ENCODE measurements at places on chromosomes 7 and 10.

DNA sequence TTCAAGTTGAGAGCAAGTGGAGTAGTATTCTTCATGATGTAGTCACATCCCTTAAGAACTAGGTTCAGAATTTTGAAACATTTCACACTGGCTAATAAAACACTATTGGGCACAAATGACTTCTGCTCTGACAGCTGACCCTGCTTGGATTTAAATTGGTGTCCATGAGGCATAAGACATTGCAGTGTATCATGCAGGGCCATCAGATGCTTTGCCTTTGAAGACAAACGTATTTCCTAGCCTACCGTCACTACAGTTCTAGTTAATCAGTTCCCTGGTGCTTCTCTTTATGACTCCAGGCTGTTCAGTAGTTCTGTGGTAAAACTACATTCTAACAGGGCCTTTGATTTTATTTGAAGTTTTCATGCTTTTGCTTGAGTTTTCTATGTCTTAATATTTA is 168.5 kb upstream of the ZNF804B start:
- no peak for DNase-seq

GRCh38 chr10:88185830-88186229 is 322.4 kb downstream of the PTEN start:
- no peak for DNase-seq

- no peak for DNase-seq
Observed at GRCh38 chr10:28179006-28179742, 123.7 kb downstream of the MPP7 start.

- no peak for DNase-seq
Observed at GRCh38 chr7:46568420-46569132, 647.5 kb upstream of the IGFBP3 start.

- no peak for DNase-seq
Observed at GRCh38 chr7:149237502-149237901, 1.9 kb upstream of the ZNF212 start.

GRCh38 chr10:109668154-109668665 is 255.1 kb downstream of the XPNPEP1 start:
- no peak for DNase-seq

DNA sequence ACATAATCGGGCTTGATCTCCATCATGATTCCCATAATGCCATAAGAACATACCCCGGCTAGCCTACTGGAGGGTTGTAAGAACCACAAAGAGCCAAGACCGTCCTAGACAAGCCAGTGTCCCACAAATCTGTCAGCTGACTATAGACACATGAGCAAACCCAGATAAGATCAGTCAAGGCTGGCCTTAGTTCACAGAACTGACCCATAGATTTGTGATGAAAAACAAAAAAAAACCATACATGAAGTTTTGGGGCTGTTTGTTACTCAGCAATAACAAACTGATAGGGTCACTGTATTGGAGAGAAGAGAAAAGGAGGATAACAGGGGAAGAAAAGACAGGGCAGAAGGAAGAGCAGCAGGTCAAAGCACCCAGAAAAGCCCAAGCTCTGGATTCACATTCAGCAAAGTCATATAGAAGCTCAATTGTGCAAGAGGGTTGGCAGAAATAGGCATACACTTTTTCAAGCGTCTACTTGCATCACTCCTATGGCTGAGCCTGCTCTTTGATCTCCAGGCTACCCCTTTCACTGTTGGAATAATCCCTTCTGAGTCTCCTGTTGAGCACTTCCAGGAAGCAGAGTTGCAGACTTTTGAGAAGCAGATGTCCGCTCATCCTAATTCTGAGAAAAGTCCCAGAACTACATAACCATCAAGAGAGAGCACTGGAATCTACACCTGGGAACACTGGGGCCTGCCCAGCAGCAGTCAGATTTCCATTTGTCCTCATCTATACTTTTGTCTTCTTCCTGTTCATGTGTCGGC is 122.0 kb upstream of the HABP2 start:
- DNase-seq = no peak

- DNase-seq = no peak
Observed at GRCh38 chr7:98107313-98107721, 655 bp downstream of the LMTK2 start.

GRCh38 chr7:2687881-2688318 is at the start of gene AMZ1:
Gene AMZ1 (plus strand): TSS chr7:2688202. CDS start chr7:2700452, 12,250 bp downstream.
- DNase-seq = no peak

- no peak for DNase-seq
Observed at GRCh38 chr7:131499801-131500200, 56.6 kb downstream of the PODXL start.

- no peak for DNase-seq
Observed at GRCh38 chr7:155774947-155775346, 37.3 kb downstream of the SHH start.

- DNase-seq = no peak
Observed at GRCh38 chr7:114508086-114508485, 93.5 kb downstream of the FOXP2 start.

- no peak for DNase-seq
Observed at GRCh38 chr10:61397175-61397986, 55.8 kb downstream of the TMEM26 start.

GRCh38 chr7:16063221-16063620 is 358.1 kb downstream of the CRPPA start:
- DNase-seq = no peak

GRCh38 chr10:54282012-54282411 is 519.0 kb downstream of the PCDH15 start:
- no peak for DNase-seq

DNA sequence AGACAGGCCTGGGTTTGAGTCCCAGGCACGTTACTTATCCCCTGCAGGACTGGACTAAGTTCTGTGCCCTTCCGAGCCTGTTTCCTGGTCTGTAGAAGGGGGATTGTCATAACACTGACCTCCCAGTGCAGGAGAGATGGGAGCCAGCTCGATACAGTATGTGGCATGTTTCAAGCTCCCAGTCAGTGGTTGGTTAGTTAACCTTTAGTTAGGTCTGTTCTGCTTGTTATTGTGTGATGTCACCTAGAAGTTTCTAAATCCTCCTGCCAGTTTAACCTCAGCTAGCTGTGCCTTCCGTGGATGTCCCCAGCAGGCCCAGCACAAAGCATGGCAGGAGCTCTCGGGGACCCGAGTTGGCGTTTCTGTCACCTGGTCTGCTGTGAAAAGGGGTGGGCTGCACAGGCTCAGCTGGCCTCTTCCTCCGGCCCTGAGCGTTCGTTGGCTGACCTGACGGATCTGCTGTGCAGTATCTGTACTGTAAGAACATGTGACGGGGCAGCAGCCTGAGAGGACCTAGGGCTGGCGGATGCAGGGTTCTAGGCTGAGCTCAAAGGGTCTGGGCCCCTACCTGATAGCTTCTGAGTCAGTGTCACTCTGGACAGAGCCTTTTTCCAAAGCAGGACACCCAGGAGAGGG is 53.0 kb downstream of the SPOCK2 start:
- no peak for DNase-seq

DNA sequence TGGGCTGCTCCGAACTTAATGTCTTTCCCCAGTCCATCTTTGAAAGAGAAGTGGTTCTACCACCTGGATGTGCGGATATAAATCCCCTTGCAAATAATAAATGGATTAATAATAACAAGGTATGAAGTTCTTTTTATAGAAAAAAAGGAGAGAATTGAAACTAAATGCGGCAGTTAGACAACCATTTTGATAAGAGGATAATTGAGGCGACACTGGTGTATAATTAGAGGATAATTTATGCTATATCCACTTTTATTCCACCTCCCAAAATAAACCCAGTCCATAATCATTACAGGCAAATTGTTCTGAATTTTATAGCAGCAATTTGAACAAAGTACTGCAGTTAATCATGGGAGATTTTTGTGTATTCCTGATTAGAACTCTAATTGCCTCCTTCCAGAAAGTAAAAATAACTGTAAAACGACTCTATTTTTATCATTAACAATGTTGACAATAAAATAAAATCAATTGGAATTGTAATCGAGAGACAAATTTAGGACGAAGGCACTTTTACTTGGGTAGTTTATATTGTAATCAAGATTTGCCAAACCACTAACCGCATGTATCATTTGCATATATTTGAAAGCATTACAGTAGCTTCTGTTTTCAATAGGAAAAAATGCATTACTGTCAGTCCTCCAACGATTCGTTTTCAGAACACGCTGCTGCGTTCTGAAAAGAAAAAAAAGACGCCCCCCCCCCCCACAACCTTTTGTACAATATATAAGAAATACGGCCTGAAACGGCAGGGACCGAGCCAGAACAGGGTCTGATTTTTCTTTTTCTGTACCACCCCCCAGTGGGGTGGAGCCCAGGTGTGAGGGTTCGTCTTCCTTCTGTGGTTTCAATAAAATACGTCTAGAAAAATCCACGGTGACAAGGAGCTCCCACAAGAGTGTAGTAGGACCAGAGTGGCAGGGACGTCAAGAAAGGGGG is 838 bp upstream of the DLX6 start:
- DNase-seq = no peak

DNA sequence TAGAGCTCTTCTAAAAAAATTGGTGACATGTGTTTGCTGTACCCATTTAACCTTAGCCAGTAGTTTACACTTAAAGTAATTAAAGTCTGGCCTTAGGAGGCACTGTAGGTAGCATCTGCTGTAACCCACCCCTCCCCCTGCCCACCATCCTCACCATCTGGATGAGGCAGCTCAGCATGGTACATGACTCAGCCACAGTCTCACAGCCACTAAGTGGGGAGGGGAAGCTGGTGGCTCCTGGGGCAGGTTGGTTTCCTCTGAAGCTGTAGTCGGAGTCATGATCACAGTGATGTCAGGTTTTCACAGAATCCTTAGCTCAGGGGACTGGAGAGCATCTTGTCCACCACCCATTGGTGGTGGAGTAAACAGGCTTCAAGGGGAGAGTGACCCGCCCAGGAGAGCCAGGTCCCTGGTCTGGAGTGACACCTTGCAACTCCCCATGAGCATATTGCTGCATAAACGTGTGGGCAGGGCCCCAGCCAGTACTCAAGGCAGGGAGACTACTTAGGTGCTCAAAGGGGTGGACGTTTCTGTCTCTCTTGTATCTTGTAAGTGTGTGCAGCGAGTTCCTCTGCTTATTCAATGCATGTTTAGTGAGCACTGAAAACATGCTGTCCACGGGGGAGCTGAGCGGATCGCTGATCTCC is 125.9 kb downstream of the GRK5 start:
- no peak for DNase-seq

DNA sequence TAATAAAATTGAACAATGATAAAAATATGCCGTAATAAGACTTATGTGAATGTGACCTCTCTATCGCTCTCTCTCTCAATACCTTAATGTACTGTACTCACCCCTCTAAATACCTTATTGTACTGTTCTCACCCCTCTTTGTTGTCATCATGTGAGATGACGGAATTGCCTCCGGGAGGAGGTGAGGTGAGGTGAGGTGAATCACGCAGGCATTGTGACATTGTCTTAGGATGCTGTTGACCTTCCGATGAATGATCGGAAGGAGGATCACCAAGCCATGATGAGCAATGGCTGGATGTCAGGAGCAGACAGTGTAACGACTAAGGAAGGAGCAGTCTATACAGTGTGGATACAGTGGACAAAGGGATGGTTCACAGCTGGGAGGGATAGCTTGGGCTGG is 87.4 kb upstream of the FAM20C start:
- no peak for DNase-seq

DNA sequence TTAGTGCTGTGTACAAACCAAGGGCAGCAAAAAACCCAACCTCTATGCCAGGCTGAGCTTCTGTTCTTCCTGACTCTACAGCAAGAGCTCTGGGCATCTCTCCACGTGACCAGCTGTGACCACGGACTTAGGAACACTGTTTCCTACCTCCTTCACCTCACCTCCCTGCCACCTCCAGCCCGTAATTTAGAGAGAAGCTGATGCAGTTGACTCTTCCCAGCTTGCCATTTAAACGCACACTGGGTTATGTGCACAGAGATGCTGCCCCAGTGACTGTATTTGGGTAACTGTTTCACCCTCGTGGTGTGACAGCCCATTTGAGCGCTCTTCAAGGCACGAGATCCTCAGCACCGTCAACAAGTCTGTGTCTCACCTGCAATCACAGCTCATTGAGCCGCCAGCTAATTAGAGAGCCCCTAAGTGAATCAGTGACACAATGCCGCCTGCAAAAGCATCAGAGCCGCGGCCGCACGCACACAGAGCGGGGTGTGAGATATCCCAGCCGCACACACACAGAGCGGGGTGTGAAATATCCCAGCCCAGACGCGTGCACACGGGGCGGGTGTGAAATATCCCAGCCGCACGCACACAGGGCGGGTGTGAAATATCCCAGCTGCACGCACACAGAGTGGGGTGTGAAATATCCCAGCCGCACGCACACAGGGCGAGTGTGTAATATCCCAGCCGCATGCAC is 319.7 kb downstream of the PTPRN2 start:
- no peak for DNase-seq

DNA sequence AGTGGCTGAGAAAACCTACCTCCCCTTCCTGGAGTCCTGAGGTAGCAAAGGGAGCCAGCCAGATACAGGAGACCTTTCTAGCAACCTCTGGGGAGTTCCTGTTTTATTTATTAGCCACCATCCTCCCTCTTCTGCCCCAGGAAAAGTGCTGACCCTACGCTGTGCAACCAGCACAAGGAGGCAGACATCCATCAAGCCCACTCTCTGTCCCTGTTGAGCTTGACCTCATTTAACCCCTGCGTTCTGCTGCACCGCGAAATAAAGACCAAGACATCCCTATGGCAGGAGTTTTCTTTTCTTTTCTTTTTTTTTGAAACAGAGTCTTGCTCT is 25.3 kb upstream of the ANKRD2 start:
- no peak for DNase-seq

DNA sequence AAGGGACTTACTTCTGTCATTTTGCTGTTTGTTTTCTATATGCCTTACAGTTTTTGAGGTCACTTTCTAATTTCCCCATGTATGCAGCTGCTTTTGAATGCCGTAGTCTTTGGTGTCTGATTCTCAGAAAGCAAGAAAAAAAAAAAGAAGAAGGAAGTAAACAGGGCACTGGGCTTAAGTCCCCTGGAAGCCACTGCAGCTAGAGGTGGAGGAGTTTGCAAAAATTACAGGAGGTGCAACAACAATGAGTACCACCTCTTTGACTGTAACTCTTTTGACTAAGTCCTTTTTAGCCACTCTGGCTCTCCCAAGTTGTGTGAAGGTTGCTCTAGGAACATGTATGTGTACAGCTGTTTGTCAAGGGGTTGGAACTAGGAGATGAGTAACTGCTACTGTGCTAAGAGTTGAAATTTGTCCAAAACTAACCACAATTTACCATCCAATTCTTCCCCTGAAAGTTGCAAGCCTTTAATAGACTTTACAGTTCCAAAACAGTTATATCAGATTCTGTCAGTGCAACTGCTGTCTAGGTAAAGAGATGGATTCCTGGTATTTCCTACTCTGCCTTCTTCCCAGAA is 588.0 kb upstream of the LRRN3 start:
- DNase-seq = no peak

GRCh38 chr10:27743877-27744801 is 1.5 kb downstream of the MKX start:
- no peak for DNase-seq
